ENCODE measurements at places on chromosomes 7 and 10.
A peak's percentile ranks its signal among the peaks of the same experiment; 100 is the strongest.

- DNase-seq = no peak
Measured at GRCh38 chr10:77861366-77861765, 65.2 kb downstream of the DLG5 start.

DNA sequence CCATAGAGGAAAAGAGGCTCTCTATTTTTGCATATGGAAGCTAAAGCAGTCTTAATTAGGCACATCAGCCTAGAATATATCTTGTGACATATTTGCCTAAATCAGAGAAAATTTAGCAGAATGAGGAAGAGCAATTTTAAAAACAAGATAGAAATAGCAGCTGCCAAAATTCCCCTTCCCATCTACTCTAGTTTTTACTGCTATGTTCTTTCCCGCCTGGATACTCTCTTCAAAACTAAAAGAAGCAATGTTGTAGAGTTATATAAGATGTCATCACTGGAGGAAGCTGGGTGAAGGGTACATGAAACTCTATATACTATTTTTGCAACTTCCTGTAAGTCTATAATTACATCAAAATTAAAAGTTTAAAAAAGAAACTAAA lies 87.0 kb downstream of the ARMH3 start:
- DNase-seq = no peak

DNA sequence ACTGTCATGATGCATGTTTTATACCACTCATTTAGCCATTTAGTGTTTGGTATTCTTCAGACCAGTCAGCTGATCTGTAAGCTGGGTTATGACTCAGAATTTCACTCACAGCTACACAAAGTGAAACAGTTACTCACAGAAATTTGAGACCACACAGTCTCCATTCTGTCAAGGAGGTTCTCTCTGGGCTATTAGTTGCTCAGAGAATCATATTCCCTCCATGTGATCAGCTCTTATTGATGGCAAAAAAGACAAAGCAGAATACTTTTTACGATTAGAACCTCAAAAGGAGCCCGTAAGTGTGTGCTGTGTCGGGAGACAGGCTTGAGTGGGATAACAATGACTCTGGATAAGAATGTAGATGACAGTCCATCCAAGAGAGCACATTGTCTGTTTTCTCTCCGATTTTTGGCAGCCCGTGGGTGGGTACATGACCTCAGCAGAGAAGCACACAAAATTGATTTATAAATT lies 277.6 kb upstream of the SORCS1 start:
- no peak for DNase-seq

DNA sequence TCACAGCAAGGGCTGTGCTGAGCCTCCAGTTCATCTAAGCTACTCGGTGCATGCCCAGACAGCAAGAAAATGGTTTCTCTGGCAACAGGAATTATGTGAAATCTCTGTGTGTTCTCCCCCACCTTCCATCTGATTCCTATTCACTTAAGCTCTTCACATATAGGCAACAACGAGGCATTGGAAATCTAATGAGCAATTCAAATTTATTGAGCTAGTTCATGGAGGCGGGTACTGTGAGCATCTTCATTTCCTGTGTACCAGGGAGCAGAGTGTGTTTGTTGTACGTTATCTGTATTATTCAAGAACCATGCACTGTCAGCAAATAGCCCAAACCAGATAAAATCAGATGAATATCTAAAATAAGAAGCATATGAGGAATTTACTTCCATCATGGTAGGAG lies 739.1 kb downstream of the MAGI2 start:
- DNase-seq = no peak

DNA sequence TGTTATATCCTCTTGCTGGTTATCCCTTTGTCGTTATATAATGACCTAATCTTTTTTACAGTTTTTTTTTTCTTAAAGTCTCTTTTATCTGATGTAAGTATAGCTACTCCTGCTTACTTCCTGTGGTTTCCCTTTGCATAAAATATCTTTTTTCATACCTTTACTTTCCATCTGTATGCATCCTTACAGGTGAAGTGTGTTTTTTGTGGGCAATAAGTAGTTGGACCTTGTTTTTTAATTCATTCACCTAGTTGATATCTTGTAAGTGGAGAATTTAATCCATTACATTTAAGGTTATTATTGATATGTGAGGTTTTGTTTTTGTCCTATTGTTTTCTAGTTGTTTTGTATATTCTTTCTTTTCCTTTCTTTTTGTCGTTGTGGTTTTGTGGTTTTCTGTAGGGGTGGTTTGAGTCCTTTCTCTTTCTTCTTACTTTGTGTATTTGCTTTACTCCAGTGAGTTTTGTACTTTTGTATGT lies 168.6 kb downstream of the MLLT10 start:
- no peak for DNase-seq

- DNase-seq = no peak
Measured at GRCh38 chr10:80068270-80068669, 10.2 kb upstream of the TMEM254 start.

- DNase-seq = no peak
Measured at GRCh38 chr7:28054531-28055160, 125.9 kb downstream of the JAZF1 start.

GRCh38 chr10:21292763-21293517 lies 232.5 kb downstream of the SKIDA1 start:
- DNase-seq = no peak

DNA sequence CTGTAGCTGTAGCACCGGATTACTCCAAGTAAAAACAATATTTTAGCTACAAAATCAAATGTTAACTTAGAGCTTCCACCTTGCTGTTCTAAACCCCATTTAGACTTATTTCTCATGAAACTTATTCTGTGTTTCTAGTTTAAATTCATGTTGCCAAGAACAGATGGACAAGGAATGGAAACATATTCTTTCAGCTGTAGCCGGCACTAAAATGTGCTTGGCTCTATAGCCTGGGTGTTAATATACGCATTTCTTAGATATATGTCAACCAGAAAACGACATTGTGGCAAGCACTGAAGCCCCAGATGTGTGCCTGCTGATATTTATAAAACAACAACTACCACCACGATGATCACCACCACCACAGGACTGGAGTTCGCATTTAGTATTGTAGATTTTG lies 190.3 kb upstream of the ETV1 start:
- DNase-seq = no peak

GRCh38 chr7:130294314-130294713 lies 1.4 kb downstream of the CPA4 start:
- DNase-seq = no peak

GRCh38 chr7:75888464-75889222 lies 9.8 kb downstream of the RHBDD2 start:
- DNase-seq = no peak

DNA sequence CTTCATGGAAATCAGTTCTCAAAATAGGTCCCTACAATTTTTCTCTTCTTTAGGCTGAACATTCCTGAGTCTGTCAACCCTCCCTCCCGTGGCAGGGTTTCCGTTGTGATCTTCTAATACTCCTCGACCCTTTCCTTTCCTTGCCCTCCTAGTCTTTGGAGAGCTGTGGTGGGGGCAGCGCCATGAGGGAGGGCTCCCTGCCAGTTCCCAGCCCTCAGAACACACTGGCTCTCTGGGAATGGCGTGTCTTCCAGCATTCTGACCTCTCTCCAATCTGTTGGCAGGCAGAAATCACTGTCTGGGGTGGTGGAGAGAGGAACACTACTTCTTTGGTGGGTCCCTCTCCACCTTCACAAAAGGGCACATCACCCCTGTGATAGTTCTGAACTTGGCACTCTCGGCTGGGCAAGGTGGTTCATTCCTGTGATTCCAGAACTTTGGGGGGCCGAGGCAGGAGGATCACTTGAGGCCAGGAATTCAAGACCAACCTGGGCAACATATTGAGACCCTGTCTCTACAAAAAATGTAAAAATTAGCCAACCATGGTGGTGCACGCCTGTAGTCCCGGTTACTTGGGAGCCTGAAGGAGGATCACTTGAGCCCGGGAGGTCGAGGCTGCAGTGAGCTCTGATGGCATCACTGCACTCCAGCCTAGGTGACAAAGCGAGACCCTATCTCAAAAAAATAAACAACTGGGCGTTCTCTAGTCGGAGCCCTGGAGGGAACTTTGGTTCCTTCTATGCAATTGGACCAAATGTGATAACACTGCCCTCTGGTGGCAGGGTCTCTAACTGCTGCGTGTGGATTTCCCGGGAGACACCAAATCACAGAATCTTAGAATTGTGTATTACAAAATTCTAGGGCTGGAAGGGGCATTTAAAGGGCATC lies 13.1 kb upstream of the ARPC1A start:
- peak; percentile 48 for DNase-seq

GRCh38 chr7:122304319-122304975 lies at the start of gene FEZF1:
TSS of gene FEZF1 (minus strand) at chr7:122304750. CDS start at chr7:122304437, 313 bp downstream.
- no peak for DNase-seq

DNA sequence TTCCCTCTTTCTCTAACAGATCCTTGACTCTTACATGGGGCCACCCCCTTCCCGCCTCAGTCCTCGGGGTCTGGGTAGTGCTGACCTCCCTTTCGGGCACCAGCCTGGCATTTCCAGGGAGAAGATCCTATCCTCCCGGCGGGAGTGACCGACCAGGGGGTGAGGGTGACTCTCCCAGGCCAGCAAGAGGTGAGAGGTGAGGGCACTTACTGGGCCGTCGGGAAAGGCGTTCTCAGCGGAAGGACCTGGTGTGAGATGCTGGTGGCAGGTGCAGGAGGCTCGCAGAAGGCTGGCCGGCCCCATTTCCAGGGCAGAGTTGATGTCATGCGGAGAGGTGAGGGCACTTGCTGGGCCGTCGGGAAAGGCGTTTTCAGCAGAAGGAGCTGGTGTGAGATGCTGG lies 4.2 kb upstream of the FOXL3 start:
- DNase-seq = no peak

- no peak for DNase-seq
Measured at GRCh38 chr7:35416568-35416967, 162.7 kb upstream of the TBX20 start.

DNA sequence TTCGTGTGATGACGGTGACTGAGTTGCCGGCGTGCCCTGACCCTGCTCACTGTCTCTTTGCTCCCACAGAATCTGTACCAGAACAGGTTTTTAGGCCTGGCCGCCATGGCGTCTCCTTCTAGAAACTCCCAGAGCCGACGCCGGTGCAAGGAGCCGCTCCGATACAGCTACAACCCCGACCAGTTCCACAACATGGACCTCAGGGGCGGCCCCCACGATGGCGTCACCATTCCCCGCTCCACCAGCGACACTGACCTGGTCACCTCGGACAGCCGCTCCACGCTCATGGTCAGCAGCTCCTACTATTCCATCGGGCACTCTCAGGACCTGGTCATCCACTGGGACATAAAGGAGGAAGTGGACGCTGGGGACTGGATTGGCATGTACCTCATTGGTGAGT lies 199.2 kb downstream of the HECW1 start:
- no peak for DNase-seq

DNA sequence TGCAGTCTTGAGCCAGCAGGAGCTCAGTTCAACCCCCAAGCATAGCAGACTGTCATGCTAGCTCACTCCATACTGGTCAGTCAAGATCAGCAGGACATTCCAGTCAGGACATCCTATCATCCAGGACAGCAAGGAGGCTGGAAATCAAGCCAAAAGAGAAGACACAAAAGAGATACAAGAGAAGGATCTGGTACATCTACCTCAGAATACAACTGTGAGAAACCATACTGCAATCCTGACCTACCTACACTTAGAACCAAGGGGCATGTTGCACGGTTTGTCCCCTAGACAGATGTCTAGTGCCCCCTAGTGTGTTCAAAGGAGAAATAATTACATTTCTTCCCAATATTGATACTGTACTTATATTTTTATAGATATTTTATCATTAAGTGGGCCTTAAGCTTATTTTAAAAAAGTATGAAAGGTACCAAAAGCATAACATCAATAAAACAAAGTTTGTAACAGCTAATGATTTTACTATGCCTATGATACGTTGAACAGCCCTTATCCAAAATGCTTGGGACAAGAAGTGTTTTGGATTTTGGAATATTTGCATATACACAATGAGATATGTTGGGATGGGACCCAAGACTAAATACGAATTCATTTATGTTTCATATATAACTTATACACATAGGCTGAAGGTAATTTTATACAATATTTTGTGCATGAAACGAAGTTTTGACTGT lies 26.7 kb downstream of the ERCC6 start:
- no peak for DNase-seq

DNA sequence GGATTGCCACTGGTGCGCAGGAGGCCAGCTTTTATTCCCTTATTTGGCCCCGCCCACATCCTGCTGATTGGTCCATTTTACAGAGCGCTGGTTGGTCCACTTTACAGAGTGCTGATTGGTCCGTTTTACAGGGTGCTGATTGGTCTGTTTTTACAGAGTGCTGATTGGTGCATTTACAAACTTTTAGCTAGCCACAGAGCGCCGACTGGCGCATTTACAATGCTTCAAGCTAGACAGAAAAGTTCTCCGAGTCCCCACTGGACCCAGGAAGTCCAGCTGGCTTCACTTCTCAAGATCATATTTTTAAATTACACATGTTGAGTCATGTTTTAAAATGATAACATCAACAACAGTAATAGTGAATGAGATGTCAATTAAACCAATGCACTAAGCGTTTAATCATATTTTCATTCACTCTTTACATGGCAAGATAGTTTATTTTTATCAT lies 128.3 kb downstream of the CUBN start:
- DNase-seq = no peak

GRCh38 chr7:57449904-57450303 lies at the start of gene ZNF716:
TSS of gene ZNF716 (plus strand) at chr7:57450177. CDS start at chr7:57450289, 112 bp downstream.
- DNase-seq = no peak

- no peak for DNase-seq
Measured at GRCh38 chr10:3623746-3624145, 161.3 kb downstream of the KLF6 start.

- no peak for DNase-seq
Measured at GRCh38 chr10:102595293-102595692, 49.0 kb upstream of the TRIM8 start.

DNA sequence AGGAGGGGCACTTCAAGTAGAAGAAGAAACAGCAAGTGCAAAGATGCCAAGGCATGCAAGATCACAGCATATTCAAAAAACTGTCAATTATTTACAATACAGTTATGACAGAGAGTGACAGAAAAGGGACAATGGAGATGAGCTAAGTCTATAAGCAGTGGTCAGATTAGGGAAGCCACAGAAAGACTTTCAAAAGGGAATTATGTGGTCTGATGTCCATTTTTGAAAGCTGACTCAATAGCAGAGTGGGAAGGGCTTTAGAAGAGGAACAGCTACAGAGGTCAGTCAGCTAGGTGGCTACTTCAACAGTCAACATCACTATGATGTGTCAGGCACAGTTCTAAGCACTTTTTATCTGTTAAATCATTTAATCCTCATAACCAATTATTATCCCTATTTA lies 45.2 kb upstream of the SPOCK2 start:
- no peak for DNase-seq

DNA sequence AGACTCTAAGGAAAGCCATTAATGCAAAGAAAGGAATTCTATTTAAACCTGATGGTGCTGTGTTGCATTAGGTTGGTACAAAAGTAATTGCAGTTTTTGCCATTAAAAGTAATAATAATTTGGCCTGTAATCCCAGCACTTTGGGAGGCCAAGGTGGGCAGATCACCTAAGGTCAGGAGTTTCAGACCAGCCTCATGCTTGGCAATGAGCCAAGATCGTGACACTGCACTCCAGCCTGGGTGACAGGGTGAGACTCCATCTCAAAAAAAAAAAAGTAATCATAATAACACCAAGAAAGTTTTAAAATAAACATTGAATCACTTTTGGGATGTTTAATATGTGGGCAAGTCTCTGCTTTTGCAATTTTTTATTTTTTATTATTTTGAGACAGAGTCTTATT lies 107.3 kb upstream of the FRMD4A start:
- no peak for DNase-seq
